ENCODE measurements at places on chromosomes 1 and 21.

- DNase-seq: no peak
Measured at GRCh38 chr1:152165286-152166077, 6.5 kb upstream of the RPTN start.

DNA sequence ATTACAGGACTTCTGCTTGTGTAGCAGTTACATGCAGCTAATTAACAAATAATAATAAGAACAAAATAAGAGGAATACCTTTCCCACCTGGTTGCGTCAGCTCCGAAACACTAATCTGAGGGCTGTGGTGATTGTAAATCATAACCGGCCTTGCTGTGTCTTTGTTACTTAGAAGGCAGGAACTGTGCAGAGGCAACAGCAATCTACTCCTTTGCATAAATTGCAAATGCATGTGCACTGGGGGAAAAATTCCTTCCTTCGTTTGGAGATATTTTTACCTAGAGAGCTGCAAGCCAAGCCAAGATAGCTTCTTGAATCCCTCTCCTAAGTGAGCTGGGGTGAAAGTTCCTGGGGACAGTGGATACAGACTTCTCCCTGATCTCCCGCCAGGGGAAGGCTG, 46.0 kb downstream of the NKAIN1 start:
- no peak for DNase-seq

DNA sequence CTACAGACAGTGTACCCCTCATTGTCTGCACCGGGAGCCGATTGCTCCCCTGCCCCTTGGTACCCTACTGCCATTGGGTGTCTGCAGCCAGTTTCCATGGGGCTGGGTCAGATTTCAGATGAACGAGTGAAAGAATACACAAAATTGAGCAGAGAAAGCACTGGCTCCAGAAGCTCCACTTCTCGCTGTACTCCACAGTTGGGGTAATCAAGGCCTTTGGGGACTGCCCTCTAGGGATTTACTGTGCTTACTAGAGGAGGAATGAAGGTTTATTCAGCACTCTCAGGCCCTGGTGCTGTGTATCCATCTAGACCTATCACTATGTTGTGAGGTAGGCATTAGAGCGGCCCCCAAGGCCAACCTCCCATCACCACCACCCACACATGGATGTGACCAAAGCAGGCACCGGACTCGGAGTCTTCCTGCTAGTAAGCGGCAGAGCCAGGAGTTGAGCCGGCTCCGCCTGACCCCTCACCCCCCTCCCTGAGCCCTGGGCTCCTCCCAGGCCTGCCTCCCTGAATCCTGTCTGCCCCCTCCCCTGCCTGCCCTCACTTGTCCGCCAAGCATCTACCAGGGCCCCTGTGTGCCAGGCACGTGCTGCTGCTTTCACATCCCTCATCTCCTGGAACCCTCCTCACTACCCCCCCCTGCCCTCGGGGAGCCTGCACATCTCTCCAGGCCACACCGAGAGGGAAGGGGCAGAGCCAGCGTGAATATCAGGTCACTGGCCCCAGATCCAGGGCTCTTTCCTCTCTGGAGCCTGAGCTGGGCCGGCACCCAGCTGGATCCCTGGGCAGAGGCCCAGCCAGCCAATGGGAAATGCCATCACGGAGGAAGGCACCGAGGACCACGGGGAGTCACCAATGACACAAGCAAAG, 23.3 kb downstream of the KCNN3 start:
- no peak for DNase-seq

GRCh38 chr1:9822897-9823692, 670 bp downstream of the CLSTN1 start:
- no peak for DNase-seq

GRCh38 chr21:26185021-26185420, 14.5 kb upstream of the APP start:
- DNase-seq: no peak

- no peak for DNase-seq
Measured at GRCh38 chr21:28675331-28676041, 317.2 kb downstream of the LTN1 start.

GRCh38 chr1:22379566-22379965, 72.1 kb upstream of the ZBTB40 start:
- DNase-seq: no peak

DNA sequence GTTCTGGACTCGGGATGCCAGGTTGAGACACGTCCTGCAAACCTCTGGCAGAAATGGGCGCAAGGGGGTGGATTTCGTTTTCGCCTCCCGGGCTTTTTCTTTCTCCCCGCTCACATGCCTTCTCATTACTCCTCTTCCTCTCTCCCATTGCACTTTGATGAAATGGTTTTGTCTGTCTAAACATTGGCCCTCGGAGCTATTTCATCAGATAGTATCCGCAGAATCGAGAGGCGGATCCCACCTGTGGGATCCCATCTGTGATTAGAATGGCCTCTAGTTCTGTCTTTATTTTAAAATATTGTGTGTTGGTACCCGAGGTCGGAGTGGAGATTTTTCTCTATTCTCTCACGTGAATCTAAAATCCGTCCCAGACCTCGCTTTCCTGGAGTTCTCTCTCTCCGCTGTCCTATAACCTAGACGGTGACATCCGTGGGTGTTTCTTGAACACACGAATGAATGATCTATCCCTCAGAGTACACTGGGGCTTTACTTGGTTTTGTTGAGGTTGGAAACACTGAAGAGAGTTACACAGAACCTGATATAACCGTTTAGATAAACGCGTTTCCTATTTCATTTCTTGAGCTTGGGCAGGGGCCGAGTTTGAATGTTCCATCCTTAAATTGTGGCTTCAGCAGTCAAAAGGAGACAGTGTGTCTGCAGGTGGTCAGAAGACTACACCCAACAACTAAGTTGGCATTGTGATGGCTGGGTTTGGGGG, 2.0 kb downstream of the EDARADD start:
- DNase-seq: no peak

GRCh38 chr21:40271164-40271563, 403.9 kb downstream of the PCP4 start:
- no peak for DNase-seq

DNA sequence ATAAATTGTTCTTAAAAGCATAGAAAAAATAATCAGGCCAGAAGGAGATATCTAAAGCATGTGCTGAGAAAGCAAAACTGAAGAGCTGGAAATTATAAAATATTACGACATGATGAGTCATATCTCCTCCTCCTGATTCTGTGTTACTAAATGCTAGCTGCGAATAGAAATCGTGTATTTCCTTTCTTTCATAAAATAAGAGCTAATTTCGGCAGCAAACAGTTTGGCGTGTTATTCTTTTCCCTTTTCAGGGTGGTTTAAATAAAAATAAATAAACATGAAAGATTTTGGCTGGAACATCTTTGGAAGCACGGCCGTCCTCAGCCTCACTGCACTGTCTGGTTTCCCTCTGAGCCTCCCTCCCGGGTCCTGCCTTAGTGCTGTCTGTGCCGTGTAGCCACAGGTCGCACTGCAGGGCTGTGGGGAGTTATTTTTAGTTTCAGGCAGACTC, 56.0 kb downstream of the ADARB1 start:
- DNase-seq: no peak

GRCh38 chr1:4684864-4685522, 30.6 kb downstream of the AJAP1 start:
- no peak for DNase-seq

DNA sequence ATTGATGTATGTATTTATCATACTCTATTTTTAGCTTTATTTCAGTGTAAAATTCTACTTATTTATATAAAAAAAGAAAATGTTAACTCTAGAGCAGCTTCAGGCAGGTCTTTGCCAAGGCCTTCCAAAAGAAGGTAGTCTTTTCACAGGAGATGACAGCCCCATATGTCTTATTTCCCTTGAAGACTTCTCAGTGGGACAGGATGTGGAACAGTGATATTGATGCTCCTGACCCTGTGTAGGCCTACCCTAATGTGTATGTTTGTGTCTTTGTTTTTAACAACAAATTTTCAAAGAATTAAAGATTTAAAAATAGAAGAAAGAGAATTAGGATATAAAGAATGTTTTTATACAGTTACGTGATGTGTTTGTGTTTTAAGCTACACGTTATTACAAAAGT, 1593.6 kb downstream of the AMY1C start:
- DNase-seq: no peak

DNA sequence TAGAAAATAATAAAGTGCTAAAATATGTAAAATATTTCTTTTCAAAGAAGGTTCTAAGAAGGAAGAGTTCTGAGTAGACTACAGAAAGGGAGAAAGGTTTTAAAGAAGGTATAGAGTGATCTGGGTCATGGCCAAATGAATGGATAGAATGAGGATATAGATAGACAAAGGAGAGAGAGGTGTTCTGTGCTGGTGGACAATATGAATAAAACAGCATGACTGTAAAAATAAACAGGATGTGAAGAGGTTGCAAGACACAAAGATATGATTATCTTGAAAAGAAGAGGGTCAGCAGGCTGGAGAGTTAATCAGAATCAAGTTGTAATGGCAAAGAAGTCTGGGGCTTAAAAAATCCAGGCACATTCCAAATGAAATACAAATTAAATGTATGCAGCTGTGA, 86.7 kb upstream of the GNG4 start:
- DNase-seq: no peak

Data from AG04449 (cell line).